Spleen (tissue), 13 donors: ENCODE measurements at places on chromosomes 2 and 18. TPM values are rescaled to one million over a fixed set of nuclear protein-coding genes. Genes with fewer than 3 reads are reported as not detected.

Gene ZNF385B
- 0.07 TPM for polyA plus RNA-seq

Gene SPDYA
- 0.17 TPM for polyA plus RNA-seq

DNA sequence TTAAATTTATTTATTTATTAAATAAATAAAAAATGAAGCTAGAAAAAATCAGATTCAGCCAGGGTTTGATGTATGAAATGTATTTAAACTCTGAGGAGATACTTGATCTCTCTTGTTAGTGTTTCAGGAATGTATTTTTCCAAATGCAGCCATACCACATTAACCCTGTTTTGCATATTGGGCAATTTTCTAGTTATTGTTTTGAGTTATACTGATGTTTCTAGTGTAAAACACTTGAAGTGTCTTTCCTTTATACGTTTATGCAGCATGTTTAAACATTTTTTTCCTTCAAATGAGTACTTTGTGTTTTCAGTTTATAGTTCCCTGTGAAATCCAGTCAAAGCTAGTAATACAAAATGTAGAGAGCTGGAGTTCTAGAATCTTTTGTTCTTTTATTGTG, 69.9 kb downstream of the WDR7 start:
- no peak overlapping the region for H3K4me3 ChIP-seq
- DNase-seq, result no peak
- H3K36me3 ChIP-seq, result peaks cover 4% of the 10 kb centered on the region
- no peak overlapping the region for H3K27ac ChIP-seq
- H3K4me1 ChIP-seq, result no peaks in the 10 kb centered on the region
- no peaks in the 10 kb centered on the region for H3K27me3 ChIP-seq

GRCh38 chr18:21833604-21834298, 93.2 kb downstream of the MIB1 start:
- no peak for DNase-seq
- no peaks in the 10 kb centered on the region for H3K27me3 ChIP-seq
- peaks cover 16% of the 10 kb centered on the region for H3K36me3 ChIP-seq
- no peak overlapping the region for H3K4me3 ChIP-seq
- H3K27ac ChIP-seq, result no peak overlapping the region

DNA sequence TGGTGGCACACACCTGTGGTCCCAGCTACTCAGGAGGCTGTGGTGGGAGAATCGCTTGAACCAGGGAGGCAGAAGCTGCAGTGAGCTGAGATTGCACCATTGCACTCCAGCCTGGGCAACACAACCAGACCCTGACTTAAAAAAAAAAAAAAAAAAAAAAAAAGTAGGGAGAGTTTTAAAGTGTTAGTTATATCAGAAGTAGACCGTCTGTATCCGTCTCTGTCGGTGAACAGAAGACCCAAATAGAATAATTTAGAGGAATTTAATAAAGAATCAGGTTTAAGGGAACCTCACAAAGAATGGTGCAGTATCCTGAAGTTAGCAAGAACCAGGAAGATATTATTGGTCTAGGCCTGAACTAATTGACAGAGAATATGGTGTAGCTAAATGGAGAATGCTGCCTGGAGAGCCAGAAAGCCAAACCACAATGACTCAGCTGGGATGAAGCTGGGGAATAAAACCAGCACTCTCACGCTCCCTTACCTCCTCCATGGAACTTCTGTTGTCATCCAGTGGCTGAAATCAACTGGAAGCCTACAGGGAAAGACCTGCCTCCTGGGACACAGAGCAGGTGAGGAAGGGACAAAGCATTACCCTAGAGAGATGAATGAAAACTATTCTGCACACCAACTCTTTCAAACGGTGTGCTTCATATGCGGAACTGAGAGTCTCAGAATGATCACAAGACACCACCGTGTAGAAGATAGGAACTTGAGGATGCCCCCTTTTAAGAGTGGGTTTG, 39.1 kb upstream of the PLEKHM3 start:
- H3K4me3 ChIP-seq, result no peak overlapping the region
- peaks cover 4% of the 10 kb centered on the region for H3K4me1 ChIP-seq
- no peak overlapping the region for H3K27ac ChIP-seq
- DNase-seq, result no peak

DNA sequence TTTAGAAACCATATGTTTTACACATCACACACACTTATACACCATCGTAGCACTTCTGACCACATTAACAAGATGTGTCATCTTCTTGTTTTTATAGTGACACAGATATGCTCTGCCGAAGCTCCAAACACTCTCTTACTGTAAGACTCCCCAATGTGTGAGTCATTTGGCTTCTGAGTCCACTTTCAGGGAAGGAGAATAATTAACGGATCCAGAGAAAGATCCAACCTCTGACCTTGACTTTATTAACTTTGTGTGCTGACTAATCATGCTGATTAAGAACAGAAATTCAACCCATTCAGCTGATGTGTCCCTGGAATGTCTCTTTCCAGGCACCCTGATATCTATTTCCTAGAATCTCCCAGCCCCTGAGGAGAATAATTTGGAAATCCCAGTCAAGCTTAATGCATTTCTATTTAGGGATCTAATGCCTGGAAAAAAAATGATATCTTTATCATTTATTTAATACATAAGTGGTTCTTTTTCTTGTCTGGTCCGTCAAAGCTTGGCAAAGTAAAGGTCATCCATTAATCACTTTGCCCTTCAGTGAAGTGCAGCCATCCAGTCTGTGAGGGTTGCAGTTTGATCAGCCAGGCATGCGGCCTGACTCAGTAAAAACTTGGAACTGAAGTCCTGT, 615.8 kb upstream of the SYT4 start:
- no peaks in the 10 kb centered on the region for H3K36me3 ChIP-seq
- H3K27ac ChIP-seq, result no peak overlapping the region
- no peaks in the 10 kb centered on the region for H3K4me1 ChIP-seq
- H3K27me3 ChIP-seq, result no peaks in the 10 kb centered on the region
- DNase-seq, result no peak
- H3K4me3 ChIP-seq, result no peak overlapping the region

DNA sequence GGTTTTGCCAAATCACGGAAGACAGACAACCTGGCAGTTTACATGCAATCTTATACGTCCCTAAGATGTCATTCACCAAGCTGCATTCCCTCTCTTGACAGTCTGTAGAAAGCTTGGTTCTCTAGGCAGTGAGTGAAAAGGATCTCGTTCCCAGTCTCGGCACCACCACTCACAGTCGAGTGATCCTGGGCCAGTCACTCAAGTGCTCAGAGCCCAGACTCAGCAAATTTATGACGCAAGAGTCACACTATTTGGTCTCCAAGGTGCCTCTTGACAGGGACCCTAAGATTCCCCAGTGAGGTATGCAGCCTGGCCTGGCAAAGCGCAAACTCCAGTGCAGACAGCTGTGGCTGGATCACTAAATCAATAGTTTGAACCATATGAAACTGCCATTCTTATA, 77.9 kb downstream of the EIPR1 start:
- H3K36me3 ChIP-seq, result no peaks in the 10 kb centered on the region
- no peak overlapping the region for H3K4me3 ChIP-seq
- H3K27ac ChIP-seq, result no peak overlapping the region
- peaks cover 16% of the 10 kb centered on the region for H3K4me1 ChIP-seq
- DNase-seq, result no peak
